8988T (cell line): ENCODE measurements at places on chromosomes 2 and 18.

DNA sequence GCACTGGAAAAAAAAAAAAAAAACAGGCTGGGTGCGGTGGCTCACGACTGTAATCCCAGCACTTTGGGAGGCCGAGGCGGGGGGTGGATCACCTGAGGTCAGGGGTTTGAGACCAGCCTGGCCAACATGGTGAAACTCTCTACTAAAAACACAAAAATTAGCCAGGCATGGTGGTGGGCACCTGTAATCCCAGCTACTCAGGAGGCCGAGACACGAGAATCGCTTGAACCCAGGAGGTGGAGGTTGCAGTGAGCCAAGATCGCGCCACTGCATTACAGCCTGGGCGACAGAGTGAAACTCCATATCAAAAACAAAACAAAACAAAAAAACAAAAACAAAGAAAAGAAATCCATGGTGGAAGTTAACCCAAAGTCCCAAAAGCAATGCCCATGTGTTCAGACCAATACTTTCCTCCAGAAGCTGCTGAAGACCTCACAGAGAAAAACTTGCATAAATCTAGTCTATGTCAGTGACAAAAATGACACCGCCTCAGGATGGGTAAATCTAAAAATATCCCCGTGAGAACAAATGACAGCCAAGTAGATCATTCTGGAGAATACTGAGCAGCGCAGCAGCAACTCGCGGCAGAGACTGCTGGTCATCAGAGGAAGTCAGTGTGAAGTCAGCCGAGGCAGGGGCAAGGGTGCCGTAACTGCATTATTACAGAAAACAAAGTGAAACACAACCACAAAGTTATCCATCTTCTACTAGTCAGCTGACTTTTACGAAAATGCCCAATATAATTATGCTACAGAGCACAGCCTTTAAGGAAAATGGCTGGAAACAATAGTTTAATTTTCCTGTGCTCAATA, 41.0 kb downstream of the LPIN2 start:
- no peak for DNase-seq

DNA sequence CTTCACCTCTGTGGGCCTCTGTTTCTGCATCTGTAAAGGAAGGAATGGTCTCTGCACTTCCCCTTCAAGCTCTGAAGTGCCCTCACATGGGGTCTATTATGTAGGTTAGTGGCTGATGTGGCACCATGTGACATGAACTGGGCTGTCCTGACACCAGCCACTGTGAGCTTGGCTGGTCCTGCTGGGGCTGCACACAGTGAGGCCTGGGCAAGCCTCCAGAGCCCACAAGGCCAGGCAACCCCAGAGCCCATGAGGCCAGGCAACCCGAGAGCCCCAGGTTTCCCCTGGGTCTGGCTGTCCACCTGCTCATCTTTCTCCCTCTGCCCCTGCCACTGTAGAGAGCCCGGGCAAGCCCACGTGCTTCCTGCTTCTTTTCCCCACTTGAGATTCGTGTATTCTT, 150.1 kb upstream of the SMAD2 start:
- no peak for DNase-seq

DNA sequence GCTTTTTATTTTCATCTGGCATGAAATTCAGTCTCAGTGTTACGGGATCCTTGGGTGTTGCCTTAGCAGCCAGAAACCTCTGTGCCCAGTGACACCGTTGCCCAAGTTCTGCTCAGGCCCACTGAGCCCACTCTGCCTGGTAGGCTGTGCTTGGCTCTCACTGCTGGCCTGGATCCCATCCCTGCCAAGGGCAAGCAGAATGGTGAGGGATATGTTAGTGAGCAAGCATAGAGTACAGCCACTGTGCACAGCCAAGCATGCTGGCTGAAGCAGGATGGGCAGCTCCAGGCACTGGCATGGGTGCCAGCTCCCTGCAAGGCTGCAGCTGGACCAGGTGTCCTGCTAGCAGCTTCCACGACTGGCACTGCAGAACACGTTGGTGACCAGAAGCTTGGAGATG, 194.7 kb upstream of the TFPI start:
- no peak for DNase-seq

DNA sequence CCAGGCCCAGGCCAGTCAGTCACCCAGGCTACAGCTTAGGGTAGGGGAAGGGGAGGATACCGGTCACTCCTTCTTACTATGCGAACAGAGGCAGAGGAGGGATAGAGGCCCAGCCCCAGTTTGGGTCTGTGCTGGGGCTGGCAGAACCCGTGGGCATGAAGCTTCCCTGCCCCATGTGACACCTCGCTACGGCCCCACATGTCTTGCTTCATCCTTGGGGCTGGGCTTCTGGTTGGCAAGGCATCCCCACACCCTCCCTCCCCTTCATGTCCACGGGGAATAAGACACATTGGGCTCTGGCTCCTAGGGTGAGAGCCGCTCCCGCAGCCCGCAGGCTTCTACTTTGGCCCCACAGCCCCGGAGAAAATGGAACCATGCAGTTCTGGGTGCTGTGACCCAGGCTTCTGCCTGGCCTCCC, 32.4 kb downstream of the HS1BP3 start:
- no peak for DNase-seq

GRCh38 chr2:72255540-72255939, 107.9 kb upstream of the CYP26B1 start:
- no peak for DNase-seq

DNA sequence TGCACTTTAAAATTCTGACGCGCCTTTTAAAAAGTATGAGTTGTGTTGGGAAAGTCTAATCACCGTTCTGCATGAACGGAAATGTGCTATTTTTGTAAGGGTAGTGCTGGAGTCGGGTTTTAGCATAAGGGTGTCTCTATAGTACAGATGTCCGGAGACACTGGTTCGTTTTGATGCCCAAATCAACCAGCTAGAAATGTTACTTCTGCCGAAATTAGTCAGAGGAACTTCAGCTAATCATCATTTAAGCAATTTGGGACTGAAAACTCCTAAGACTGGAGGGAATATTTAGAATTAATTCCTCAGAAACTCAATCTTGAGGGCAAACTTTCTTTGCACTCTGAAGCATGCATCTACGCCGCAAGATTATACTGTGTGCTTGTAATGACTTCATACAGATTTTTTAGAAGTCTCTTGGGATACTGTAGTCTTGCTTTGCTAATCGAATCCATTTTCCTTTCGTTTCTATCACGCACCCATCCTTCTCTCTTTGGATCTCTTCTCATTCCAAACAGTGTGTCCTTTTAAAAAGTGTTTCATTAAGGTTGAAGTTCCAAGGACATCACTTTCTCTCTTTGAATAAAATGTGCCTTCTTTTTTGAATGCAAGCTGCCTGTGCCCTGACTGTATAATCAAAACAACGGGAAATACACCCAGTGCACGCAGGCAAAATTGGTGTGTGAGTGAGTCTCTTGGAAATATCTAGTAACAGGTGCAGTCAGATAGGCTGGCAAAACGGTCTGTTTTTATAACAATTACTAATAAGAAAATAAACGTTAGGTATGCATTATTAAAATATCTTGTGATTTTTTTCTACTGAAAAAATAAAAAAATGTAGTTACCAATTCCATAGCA, 270.9 kb upstream of the TCF4 start:
- no peak for DNase-seq

- no peak for DNase-seq
These were observed 338.9 kb upstream of the SETBP1 start for GRCh38 chr18:44341759-44342158.

GRCh38 chr2:185790361-185790760, 51.8 kb downstream of the FSIP2 start:
- no peak for DNase-seq

DNA sequence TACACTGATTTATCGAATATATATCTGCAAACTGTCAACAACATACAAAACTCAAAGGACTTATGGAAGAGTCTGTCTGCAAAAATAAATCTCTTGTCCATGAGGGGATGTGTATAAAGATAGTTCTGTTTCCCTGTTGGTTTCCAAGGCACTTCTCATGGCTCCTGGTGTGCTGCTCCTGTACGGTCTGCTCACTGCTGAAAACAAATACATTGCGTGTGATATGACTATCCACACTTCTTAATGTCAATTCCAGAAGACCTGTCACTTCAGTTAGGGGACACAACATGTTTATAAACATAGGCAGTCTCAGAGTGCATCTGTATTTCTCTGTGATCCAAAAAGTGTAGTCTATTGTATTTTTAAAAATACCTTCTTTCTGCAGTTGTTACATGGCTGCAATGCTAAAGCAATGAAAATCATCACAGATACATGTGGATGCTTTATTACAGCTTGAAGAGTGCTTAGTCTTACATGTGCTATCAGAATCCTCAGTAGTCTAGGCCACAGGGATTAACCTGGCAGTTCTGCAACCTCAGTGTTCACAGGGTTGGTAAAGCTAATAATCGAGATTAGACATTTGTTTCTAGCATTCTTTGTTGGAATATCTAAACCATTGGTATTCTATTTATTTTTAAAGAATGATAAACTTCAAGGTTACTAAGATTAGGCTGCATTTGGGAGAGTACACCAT, 7.8 kb downstream of the ALKAL2 start:
- no peak for DNase-seq

GRCh38 chr2:103738108-103738507, 976.3 kb downstream of the TMEM182 start:
- DNase-seq, result no peak

GRCh38 chr18:50898919-50899318, 20.0 kb downstream of the ME2 start:
- no peak for DNase-seq

DNA sequence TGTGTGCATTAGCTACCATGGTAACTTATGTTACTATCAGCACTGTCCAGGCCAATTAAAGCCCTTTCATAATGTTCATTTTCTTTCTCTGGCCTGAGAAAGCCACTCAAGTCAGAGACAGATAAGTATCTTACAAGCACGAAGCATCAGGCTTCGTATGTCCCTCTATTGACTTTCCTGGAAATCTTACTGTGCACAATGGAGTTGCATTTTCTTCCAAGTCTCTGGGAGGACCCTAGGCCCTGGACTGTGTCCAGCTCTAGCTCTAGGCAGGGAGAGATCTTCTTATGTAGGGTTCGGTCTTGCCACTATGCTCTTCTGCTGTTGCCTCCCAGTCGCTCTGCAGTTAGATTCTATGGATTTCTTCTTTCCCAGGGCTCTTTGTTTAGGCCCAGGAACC, 40.0 kb upstream of the ITGA6 start:
- no peak for DNase-seq

- DNase-seq, result no peak
These were observed 15.0 kb downstream of the RND3 start for GRCh38 chr2:150472511-150472899.

- DNase-seq, result no peak
These were observed 81.2 kb upstream of the REV1 start for GRCh38 chr2:99571021-99571420.

- DNase-seq, result no peak
These were observed 234.4 kb downstream of the RPIA start for GRCh38 chr2:88925770-88926462.

- no peak for DNase-seq
These were observed 38.4 kb downstream of the C1QL2 start for GRCh38 chr2:119119999-119120756.

GRCh38 chr2:148926291-148926961, 51.4 kb downstream of the KIF5C start:
- DNase-seq, result peak; percentile 35

DNA sequence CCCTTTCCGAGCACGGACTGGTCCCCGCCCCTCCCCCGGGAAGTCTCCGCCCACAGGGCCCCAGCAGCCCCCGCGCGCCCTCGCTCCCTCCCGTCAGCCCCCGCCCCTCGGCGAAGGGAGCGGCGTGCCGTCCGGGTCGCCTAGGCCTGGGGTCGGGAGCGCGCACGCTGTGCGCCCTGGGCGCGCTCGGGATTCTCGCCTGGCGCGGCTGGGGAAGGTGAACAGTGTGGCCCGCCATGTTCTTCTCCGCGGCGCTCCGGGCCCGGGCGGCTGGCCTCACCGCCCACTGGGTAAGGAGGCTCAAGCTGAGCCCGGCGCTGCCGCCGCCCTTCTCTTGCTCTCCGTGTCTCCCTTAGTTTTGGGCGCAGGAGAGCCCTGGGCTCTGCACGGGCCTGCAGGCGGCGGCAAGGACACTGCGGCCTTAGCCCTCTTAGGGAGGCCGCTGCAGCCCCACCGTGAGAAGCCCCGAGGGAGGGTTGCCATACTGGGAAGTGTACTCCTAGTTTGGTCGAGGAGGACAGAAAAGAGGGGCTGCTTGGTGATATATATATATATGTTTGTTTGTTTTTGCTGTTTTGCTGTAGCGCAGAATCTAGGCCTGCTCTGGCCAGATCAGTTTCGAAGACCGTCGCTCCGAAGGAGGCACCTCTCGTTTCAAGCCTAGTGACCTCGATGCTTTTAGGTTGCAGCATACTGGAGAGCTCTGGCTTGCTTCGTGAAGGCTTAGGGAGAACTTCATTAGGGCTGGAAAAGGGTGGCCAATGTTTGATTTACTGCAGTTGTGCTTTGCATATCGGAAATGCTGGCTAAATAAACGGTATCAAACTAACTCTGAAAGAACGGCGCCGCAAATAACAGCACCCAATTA, at the start of gene NDUFV2:
Gene NDUFV2 (plus strand): TSS at position 192 of the 868 bp plus-strand sequence. CDS start 45 bp downstream, at position 237.
- DNase-seq, result peak; percentile 89

DNA sequence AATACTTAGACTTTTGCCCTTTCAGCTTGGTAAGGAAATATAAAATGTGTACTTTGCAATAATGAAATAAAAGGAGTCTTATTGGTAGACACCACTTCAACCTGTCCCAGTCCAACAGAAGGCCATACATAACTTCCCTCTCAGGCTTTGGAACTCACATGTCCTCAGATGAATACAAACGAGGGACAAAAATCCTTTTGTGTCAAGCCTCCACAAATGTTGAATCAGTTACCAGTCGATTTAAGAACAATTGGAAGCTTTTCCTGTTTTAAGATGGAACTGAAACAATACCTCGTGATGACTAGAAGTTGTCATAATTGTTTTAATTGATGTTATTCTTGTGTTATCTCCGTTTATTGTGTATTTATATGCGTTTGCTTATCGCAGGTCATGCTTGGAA, 385.1 kb upstream of the POU3F3 start:
- no peak for DNase-seq

DNA sequence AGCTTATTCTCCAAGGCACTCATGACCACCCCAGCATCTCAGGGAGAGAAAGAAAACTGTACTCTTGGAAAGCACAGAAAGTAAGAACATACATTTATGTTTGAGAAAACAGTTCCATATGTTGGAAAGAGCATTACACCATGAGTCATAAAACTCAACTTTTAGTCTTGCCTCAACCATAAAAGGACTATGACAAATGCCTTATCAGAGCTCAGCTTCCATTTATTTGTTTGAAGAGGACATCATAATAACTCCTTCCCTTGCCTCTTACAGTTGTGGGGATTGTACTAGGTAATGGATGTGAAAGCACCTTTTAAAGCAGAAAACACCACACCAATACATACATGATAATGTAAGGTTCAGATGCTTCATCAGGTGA, 370.8 kb downstream of the LNPK start:
- no peak for DNase-seq

DNA sequence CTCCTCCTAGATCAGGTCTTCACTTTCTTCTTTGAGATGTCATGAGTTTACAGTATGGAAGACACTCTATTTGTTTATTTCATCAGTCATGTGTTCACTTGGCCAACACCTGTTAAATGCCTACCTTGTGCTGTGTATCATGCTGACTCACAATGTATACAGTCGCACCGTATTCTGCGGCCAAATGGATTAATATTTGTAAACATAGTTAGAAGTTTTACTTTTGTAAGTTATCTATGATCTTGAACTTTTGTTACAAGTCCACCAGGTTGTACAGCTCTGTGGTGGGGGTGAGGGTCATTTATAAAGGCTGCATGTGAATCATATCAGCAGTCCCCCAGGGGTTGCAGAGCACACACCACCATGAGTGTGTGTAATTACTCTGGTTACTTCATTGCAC, 408.7 kb upstream of the NRP2 start:
- no peak for DNase-seq

- DNase-seq, result no peak
These were observed 95.9 kb upstream of the STON1 start for GRCh38 chr2:48434101-48434500.

- DNase-seq, result no peak
These were observed 279.9 kb upstream of the NCKAP5 start for GRCh38 chr2:133848111-133848649.
